T follicular helper cell (primary cell): ENCODE measurements at places on chromosomes 12 and 14.

GRCh38 chr12:42761086-42761485 lies 171.5 kb upstream of the PRICKLE1 start:
- DNase-seq, result no peak

DNA sequence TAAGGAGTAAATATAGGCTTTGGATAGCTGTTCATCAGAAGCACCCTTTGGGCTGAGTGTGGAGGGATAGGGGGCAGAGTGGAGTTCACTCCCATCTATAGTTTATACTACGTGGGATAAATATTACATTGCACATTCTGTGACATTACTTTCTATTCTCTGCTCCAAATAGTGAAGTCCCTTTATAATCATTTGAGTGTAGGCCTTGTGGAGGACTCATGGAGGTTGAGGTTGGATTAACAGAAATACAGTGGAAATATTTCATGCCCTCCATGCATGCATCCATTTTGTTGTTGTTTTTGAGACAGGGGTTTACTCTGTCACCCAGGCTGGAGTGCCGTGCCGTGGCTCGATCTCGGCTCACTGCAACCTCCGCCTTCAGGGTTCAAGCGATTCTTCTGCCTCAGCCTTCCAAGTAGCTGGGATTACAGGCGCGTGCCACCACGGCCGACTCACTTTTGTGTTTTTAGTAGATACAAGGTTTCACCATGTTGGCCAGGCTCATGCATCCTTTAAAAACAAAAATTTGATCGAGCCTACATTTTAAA lies 1.4 kb downstream of the CHPT1 start:
- DNase-seq, result no peak

DNA sequence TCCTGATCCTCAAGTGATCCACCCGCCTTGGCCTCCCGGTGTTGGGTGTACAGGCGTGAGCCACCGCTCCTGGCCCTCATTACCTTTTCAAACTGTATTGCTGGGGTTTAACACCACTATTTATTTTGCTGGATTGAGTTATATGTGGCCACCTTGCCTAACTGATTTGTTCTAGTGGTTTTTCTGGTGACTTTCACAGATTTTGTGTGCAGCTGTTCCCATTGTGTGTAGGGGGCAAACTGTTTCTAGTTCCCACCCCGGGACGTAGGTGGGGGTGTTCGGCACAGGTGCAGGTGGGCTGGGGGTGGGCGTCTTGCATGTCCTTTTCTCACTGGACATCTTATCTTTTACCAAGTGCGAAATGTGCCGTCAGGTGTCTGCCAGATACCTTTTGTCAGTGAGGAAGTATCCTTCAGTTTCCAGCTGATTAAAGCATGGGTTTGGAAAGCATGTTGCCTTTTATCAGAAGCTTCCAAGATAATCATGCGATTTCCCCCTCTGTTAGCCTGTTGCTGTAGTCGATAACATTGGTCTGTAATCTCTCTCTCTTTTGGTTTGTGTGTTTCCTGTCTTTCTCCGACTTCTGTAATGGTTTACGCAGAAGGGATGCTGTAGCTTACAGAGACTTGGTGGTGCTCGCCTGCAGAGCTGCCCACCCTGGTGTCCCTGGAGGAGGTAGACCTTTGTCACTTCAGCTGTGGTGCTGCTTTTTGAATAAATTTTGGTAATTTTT lies 33.6 kb downstream of the AACS start:
- DNase-seq, result no peak

DNA sequence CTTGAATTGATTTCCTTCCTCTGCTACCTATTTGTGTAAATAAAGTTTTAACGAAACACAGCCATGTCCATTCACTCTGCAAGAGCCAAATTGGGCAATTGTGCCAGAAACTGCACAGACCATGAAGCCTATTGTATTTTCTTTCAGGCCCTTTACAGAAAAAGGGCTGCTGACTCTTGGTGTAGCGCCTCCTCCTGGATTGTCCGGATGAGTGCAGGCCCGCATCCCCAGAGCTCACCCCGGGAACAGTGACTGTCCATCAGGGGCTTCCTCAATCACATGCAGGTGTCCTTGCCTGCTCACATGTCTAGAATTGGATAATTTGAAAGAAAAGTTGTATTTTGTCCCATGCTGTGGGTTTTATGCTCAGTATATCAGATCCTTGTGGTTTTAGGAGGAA lies 1282.2 kb downstream of the AACS start:
- DNase-seq, result no peak

GRCh38 chr14:68015356-68016254 lies 196.0 kb downstream of the RAD51B start:
- no peak for DNase-seq

- no peak for DNase-seq
These were observed 31.9 kb downstream of the CEP83 start for GRCh38 chr12:94427501-94428381.

- DNase-seq, result no peak
These were observed 96.7 kb downstream of the CEP128 start for GRCh38 chr14:80844872-80845271.

- DNase-seq, result no peak
These were observed 89.6 kb downstream of the DAAM1 start for GRCh38 chr14:59278111-59278510.

DNA sequence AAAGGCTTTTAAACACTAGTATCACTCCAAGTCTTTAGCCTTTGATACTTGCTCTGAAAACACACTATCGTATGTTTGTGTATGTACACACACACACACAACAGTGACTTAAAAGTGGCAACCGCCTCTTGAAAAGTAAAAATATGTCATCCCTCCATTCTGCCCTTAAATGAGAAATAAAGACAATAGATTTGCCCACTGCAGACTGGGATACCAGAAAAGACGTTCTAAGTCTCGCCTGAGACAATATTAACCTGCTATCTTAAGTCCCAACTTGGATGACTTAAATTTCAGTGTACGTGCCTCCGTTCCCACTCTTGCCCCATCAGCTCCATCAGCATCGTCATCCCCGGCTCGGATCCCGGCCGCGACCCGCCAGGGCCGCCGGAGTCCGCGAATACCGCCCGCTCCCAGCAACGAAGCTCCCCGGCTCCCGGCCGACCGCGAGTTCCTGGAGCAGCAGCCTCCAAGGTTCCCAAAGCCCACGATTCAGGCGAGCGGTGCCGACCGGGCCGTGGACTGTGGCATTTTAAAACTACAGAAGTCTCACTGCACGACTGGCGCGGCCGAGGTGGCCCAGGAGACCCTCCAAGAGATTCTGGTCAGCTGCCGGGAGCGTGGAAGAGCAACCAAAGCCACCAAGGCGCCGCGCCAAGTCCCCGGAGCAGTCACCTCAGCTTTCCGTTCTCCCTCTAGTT lies 2.8 kb upstream of the ARID2 start:
- peak; percentile 10 for DNase-seq

DNA sequence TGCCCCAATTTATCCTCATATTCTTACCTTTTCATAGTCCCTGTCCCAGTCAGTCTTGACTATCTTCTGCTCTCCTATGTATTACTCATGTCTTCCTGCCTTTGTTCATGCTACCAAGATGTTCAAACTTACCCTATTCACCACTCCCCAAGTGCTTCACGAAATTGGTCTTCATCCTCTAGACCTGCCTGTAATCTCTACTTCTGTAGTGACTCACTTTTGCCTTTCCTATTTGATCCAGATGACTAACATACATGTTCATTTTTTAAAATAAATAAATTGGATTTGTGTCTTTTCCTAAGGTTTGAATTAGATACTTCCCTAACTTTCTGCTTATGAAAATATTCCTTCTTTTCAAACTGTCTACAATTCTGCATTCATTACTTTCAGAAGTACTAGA lies 107.7 kb upstream of the PPM1H start:
- no peak for DNase-seq

GRCh38 chr14:104925214-104925854 lies 655 bp downstream of the PLD4 start:
- DNase-seq, result no peak

DNA sequence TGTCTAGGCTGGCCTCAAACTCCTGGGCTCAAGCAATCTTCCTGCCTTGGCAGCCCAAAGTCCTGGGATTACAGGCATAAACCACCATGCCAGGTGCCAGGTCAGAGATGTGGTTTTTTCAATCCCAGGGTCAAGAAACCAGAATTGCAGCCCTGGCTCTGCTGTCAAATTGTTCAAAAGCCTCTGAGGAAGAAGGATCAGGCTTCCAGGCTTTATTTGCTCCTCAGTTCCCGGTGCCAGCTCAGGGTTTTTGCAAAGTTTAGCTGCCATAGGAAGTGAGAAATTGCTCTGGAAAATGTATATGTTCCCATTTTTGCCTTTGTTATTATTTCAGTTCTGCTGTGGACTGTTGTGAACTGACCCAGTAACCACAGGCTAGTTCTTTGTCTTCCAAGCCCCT lies 28.7 kb downstream of the WNT5B start:
- no peak for DNase-seq

GRCh38 chr12:51127050-51127729 lies 43.8 kb upstream of the CSRNP2 start:
- DNase-seq, result no peak

- DNase-seq, result no peak
These were observed 735.3 kb downstream of the DIO2 start for GRCh38 chr14:79475887-79476532.

- DNase-seq, result no peak
These were observed 38.3 kb downstream of the C12orf42 start for GRCh38 chr12:103457471-103457870.

- no peak for DNase-seq
These were observed 15.0 kb downstream of the KCTD10 start for GRCh38 chr12:109461846-109462756.

DNA sequence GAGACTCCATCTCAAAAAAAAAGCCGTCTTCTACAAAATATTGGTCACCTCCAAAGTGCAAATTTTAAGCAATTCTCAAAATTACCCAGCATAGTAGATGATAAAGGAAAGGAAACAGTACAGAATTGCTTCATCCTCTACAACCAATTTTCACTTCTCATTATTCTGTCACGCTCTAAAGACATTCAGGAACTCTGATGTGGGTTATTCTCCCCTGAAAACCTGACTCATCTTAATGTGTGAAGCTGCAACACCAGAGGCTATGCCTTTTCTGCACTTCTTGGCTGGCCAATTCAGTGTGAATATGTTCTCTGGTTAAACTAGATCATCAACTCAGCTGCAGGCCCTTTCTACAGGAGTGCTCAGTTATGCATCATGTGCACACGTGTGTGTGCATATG lies 11.0 kb downstream of the PTGER2 start:
- DNase-seq, result no peak

DNA sequence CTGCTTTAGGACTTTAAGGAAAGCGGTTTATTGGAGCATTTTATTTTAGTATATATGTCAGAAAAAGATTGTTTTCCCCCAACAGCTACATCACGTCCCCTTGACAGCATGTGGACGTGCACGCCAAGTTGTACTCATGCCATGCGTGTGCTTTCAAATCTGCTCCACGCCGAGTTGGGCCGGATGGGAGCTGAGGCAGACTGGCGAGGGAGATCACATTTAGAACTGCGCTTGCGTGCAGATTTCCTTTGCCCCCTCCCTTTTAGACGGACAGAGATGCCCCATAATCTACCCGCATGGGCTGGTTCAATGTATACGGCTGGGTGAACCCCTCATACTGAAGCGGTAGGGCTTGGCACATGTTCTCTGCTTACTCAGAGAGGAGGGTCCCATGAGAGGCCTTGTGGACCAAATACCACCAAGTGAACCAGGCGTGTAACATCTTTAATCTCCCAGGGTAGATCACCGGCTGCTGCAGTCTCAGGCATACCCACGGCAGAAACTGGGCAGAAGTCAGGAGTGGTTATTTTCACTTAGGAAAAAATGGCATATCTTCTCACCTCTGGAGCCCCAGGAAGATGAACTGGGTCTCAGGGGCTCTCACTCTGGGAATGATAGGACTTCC lies 92.1 kb downstream of the ESR2 start:
- DNase-seq, result no peak

- no peak for DNase-seq
These were observed 364.2 kb downstream of the SOX5 start for GRCh38 chr12:23585156-23585781.

- DNase-seq, result no peak
These were observed 8.4 kb upstream of the HHIPL1 start for GRCh38 chr14:99636487-99636886.

- DNase-seq, result no peak
These were observed 22.5 kb downstream of the PIK3C2G start for GRCh38 chr12:18283831-18284230.

DNA sequence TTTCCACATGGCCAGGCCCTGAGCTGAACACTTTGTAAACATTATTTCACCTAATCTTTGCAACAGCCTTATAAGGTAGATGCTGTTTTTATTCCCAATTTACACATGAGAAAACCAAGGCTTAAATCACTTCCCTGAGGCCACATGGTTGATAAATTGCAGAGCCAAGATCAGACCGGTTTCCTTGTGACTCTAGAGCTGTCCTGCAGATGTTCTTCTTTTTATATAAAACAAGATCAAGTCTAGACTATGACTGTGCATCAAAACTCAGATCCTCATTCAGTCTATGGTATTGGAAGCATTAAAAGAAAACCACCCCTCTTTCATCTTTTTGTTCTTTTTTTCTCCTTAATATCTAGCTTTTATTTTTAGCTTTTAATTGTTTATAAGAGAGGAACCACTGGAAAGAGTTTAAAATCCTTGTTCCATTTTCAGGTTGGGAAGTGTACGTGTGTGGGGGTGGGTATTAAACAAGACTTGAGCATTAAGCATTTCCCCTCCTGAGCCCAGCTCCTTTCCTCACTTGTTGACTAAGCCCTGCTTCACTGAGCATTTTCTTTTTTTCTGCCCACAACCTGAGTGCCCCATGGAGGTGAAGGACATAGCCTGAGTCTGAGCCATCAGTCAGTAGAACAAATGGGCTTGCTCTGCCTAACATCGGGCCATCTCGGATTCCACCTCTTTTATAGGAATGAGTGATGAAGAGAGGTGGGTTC lies 45.4 kb downstream of the GPATCH2L start:
- DNase-seq, result no peak

- no peak for DNase-seq
These were observed 13.3 kb upstream of the OTOGL start for GRCh38 chr12:80086025-80086424.

- no peak for DNase-seq
These were observed 83.7 kb downstream of the VWF start for GRCh38 chr12:6040815-6041214.

- DNase-seq, result no peak
These were observed 422.2 kb upstream of the FOXG1 start for GRCh38 chr14:28344381-28344780.

DNA sequence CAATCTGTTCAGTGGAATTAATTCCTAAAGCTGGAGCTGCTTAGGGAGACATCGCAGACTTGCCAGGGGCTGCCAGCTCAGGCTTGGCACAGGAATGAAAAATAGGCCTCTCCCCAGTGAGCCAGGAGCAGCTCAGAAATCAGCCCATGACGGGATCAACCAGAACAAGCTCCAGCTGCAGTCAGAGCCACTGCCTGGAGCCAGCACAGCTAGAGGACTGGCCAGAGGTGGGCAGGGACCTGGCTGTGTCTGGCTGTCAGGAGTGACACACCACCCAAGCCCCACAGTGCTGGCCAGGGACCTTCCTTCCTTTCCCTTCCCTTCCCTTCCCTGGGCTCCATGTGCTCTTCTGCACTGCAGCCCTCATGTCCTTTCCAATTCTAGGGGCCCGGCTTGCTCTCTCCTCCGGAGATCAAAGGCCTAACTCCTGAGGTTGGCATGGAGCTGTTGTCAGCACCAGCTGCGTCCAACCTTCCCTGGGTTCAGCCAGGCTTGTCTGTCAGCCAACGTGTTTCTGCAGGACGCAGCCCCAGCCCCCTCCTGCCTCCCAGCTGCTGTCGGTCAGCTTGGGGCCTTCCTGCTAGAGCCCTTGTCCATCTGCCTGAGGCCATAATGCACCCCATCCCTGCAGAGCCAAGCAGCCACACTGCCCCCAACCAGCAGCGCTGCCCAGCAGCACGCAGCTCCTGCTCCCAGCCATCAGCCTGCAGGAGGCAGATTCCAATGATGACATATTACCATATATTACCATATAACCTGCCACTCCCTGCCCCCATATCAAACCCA lies 149.3 kb downstream of the CALM1 start:
- no peak for DNase-seq

- DNase-seq, result no peak
These were observed 59.8 kb downstream of the MIPOL1 start for GRCh38 chr14:37257501-37258070.
